ENCODE measurements at places on chromosomes 4 and X. TPM values are rescaled to one million over a fixed set of nuclear protein-coding genes. Genes with fewer than 3 reads are reported as not detected.

The CASK gene
- 18.8 TPM for total RNA-seq

The TACC3 gene
- 4.1 TPM for total RNA-seq

The GABRG1 gene
- total RNA-seq = not detected

DNA sequence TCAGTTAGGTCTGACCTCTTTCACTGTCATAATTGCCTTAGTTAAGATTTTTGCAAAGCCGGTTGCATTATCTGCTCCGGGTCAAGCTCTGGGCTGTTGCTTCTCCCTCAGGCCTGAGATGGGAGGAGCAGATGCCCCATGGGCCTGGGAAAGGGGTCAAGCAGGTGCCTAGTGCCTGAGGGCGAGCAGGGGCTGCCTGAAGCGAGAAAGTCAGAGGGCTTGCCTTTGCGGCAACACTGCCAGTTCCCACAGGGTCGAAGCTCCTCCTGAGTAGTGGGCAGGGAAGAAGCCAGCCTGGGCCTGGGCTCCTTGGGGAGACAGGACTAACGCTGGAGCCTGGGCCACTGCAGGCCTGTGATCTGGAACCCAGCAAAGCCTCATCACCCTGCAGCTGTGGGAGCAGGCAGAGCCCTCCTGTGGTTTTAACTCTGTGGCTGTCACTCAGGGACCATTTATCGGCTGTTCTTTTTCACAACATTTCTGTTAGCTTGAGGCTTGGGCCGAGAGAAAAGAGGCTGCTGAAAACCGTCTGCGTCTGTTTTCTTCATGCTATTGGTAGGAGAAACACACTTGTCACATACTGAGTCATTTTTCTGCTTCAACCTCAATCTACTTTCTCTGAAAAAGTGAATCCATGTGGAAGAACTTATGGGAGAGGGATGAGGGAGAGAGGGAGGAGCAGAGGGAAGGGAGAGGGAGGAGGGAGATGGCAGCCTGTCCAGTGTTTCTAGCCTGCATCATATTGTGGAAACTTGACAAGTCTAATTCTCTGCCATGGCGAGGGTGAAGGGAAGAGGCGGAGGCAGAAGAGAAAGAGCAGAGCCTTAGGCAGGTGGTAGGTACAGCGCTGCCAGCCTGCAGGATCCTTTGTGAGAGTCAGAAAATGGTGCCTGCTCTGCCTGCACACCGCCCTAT is 68.4 kb downstream of the RHOH start:
- no peak for DNase-seq

DNA sequence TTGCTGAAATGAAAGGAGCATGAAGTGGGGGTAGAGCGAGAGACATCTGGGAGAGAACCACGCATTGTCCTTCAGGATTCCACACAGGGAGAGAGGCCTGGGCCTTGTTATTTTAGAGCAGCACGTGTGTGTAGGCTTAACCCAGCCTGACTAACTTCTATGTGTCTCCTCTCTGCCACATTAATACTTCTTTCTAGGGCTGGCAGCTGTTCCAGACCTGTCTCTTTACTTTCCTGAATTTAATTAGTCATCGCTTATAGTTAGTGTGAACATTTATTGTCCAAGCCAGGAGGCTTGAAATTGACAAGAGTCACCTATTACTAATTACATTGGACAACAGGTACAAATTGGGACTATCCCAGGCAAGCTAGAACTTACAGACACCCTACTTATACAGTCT is 51.3 kb downstream of the SMAD1 start:
- DNase-seq = no peak
